Stimulated activated CD4-positive, alpha-beta T cell treated with anti-CD3 and anti-CD28 coated beads, TNF-alpha, amount 100 ng/mL, for 48 hours (primary cell): ENCODE measurements at places on chromosomes 5 and 9.

GRCh38 chr5:167943343-167943742 is 348.1 kb upstream of the WWC1 start:
- no peak for DNase-seq

DNA sequence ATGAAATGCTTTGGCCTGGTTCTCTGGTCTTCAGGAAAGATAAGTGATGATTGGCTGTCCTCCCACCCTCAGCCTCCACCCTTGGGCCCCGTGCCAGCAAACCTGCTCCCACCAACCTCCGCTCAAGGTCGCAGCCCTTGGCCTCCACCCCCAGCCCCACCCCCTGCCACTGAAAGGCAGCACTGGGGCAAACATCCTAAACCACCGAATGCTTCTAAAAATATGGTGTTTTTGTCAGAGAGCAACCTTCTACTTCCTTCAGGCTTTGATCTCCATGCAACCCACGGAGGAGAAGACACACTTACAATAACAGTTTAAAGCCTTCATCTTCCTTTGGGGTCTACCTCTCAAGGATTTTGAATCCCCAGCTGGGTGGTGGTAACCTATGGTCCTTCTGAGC is 24.0 kb upstream of the TCF7 start:
- DNase-seq, result no peak

- DNase-seq, result no peak
Observed at GRCh38 chr5:69517763-69518212, 25.2 kb downstream of the OCLN start.

DNA sequence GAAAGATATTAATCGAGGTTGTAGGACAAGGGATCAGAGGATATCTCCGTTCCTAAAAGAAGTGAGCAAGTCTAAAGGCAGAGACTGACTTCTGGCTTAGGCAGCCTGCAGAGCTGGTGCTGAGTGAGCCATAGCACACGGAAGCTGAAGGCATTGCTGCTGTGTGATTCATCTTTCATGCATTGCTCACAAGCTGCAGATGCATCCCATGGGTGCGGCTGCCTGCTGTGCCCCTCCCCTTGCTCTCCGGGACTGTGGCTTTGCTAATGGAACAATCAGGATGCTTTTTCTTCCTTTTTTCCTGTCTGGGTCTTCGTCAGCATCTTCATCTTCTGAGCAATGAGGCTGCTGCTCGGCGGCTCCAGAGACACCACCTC is 341.4 kb downstream of the DIRAS2 start:
- no peak for DNase-seq

DNA sequence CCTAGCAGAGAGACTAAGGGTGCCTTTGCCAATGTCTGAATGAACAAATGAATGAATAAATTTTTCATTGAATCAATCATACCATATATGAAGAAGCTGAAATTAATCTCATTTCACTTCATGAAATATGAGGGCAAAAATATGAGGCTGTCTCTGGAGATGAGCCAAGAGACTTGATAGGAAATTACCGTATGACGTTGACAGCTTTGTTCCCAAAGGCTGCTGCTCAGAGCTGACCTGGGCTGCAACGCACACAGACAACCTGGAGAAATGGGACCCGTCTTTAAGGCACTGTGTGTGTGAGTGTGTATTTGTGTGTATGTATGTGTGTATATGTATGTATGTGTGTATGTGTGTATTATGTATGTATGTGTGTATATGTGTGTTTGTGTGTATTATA is 226.1 kb downstream of the IRX2 start:
- DNase-seq, result no peak

DNA sequence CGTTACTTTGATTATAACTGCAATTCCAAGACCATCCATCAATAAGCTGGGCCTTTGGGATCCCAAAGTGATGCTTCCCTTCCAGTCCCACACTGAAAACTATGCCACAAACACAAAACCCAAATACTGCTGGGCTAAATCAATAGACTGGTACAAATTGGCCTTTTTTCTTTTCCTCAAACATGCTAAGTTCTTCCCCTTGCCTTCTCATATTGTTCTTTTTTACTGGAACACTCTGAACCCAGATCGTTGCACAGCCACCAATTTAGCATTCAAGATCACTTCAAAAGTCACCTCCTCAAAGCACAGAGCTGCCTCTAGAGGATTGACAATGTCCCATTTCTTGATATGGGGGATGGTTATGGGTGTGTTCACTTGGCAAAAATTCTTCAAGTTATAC is 66.0 kb downstream of the ACTL7B start:
- DNase-seq, result no peak

- no peak for DNase-seq
Observed at GRCh38 chr5:149667829-149668330, 62.2 kb upstream of the PPARGC1B start.

GRCh38 chr5:119393746-119394145 is 37.9 kb downstream of the TNFAIP8 start:
- no peak for DNase-seq

- no peak for DNase-seq
Observed at GRCh38 chr5:146222005-146222404, 18.6 kb downstream of the RBM27 start.

DNA sequence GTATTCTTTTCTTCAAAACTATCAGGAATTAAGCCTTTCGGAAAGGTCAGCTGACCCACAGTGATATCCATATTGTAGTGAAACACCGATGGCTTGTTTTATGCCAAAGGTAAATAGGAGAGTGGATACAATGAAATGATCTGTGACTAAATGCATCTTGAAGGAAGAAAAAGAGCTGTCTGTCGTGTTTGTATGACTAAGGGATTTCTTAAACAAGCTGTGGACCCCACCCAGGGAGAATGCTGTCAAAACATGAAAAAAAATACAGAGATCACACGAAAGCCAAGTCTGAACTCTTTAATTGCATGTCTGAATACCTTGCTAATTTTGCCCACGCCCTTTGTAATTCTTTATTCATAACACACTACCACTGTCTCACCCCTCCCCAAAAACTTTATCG is 286.4 kb upstream of the WWC1 start:
- no peak for DNase-seq

DNA sequence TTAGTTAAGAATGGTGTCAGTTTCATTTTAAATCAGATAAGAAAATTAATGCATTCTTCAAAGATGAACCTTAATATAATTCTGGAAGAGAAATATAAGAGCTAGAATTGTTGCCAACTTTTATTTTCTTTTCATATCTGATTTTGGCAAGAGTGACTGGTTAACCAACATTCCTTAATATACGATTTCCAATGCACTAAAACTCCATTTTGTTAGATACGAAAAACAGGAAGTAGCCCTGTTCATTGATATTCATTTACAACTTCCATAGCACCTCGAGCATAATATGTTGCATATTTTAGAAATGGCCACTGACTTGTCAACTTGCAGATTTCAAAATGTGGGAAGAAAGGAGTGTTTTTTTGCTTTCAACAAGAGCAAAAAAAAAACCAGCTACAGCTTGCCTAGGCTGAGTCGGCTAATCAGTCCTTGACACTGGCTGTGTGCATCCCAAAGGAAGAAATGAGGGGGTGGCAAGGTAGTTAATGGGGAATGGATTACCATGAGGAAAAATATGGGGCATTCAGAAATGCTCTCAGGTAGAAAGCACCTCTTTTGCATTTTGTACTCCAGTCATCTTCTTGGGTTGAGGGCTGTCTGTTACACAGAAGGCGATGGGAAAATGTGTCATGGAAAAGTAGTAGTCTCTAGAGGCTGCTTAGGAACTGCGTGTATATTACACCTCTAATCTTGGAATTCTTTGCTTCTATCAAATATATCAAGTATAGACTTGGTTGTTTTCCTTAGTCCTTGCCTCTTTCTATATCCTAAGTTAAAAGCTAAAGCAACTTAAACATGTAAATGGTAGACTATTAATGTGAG is 3.9 kb downstream of the MAP3K1 start:
- DNase-seq, result no peak

DNA sequence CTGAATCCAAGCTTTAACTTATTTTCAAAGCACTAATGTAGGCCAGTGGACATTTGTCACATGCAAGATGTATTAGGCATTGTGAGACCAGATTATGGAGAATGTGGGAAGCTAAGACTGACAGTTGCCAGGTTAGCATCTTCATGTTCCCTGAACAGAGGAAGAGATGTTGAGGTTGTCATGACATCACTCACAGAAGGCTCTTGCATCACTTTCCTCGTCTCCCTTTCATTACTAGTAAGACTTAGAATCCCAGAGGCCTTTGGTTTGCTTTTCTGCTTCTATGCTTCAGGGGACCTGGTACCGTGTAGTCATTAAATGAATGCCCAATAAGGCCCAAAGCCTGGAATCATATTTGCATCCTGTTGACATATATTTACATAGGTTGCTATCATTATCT is 76.4 kb upstream of the RPS23 start:
- DNase-seq, result no peak

DNA sequence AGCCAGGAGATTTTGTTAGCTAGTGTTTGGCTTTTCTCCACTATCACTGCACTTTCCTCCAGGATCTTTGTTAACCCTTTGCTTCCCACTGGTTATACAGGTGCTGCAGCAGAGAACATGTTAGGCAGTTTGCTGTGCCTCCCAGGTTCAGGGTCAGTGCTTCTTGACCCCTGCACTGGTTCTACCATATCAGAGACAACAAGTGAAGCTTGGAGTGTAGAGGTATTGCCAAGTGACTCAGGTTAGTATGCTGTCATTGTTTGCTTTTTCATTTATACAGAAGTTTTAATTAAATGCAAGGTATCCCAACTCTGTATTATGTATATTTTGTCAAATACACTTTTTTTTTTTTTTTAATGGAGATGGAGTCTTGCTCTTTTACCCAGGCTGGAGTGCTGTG is 68.4 kb downstream of the GAPVD1 start:
- DNase-seq, result no peak

- no peak for DNase-seq
Observed at GRCh38 chr5:85628153-85628552, 989.6 kb upstream of the COX7C start.

DNA sequence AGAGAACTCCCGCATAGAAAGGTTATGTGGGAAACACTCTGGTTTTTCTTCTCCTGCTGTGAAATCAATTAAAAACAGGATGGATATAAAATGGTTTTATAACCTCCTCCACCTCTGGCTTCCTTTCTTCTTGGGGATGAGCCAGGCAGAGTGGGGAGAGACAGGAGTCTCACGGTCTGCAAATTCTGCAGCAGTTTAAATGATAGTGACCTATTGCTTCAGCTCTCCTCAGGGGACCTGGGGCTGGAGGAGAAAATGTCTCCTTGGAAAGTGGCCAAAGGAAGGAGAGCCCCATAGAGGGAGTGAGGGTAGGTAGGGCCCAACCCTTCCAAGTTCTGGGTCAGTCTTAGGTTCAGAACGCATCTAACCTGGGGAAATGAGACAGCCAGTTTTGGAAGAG is 118.8 kb downstream of the MTX3 start:
- DNase-seq, result no peak

DNA sequence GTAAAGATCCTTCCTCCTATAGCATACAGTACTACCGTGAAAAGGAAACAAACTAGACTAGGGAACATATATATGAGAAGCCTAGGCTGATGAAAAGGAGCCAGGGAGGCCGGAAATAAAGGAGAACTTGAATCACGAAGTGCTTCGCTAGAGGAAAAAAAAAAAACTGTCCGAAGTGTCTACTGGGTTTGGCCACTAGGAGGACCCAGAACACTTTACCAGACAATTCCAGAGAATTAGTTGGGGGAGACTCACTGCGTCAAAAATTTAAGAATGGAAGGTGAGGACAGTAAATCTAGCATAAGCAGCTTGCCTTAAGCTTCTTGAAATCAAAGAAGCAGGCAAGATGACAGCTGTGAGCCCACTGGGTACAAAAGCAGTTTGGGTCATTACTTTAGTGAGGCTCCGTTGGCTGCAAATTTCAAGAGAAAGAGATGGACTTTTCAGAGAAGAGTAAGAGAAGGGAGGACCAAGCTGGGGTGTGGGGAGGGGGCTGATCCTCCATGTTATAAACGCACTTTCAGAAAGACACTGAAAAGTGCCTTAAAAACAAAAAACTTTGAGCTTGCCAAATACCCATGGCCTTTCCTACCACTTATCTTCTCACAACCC is 47.4 kb downstream of the P4HA2 start:
- DNase-seq, result no peak

- DNase-seq, result no peak
Observed at GRCh38 chr5:98458726-98459125, 314.7 kb upstream of the RGMB start.

GRCh38 chr9:130866474-130866965 is 30.1 kb downstream of the QRFP start:
- peak; percentile 25 for DNase-seq

DNA sequence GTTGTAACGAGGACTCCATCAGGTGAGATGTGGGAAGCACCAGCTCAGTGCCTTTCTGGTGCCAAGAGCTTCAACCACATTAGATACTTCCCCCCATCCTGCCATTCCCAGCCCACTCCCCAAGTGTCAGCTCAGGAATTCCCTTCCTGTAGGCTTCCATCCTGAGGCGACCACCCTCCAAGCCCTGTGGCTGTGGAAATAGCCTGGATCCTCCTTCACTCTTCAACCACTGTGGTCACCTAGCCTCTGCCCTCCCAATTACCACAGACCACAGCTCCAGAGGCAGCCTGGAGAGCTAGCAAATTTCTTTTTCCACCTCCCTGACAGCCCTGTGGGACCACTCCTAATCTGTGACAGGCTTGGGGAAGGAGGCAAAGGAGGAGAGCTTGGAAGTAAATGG is 219.8 kb upstream of the MAP3K1 start:
- DNase-seq, result no peak

DNA sequence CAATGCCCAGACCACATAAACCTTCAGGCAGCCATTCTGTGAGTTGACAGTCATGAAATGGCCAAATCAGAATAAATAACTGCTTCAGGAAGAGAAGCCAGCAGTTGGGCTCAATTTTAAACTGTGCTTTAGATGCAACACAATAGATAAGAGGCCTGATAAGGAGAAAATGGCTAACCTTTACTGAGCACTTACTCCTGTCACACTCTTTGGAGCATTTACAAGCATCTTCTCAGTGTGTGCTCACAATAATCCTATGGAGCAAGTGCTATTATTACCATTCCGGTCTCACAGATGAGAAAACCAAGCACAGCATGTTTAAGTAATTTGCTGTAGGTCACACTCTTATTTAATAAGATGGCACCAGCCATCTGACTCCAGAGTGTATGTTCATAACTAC is 11.5 kb upstream of the SH3RF2 start:
- no peak for DNase-seq

GRCh38 chr5:14708551-14708950 is 44.0 kb downstream of the OTULIN start:
- DNase-seq, result no peak
